ENCODE measurements at places on chromosomes 12 and 14.
A peak's percentile ranks its signal among the peaks of the same experiment; 100 is the strongest.

DNA sequence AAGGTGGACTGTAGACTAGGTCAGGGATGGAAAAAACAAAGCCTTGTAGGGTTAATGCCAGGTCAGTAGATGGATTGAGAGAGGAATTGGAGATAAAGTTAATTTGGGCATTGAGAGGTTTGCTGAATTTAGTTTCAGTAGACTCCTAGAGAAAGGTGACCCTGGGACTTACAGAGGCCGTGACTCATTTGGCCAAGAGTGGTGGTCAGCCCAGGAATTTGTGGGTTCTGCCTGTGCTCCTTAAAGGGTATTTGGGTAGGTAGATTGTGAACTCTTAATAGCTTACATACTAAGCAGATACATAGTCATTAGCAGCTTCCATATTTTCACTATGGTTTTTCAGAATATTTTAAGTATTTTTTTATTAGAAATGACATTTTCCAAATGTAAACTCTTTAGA, 21.8 kb downstream of the PLEKHA5 start:
- DNase-seq = no peak

GRCh38 chr12:5071496-5071895, 27.8 kb downstream of the KCNA5 start:
- no peak for DNase-seq

GRCh38 chr14:49553892-49554291, 32.3 kb downstream of the RPS29 start:
- no peak for DNase-seq

DNA sequence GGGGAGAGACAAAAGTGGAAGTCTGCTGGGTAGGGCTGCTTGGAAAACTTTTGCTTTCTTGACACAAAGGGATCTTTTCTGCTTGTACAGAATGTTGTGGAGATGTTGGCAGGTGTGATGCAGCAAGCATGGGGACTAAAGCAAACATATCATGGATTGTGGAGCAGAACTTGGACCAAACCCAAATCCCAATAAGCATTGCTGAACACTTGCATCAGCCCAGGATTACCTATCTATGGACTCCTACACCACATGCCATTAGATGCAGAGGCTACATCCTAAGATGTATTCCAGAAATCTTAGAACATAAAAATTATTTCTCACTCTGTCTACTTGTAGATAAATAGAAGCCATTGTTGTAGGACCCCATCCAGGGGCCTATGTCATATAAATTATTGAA, 44.7 kb upstream of the RERG start:
- DNase-seq = no peak

DNA sequence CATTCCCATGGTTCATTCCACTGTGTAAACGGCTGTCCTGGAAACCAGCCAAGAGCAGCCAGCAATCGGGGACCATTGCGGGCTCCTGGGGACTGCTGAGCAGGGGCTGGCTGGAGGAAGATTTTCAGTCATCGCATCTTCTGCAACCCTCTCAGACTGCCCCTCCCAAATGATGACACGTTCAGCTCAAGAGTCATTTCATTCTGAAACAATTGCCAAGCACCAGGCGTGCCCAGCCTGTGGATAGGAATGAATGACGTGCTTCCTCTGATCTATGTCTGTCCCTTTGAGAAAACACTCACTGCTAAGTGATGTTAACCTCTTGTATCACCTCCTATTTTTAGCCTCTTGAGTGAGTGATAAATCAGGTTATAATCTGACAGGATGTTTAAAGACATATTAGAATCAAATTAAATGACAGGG, 62.0 kb downstream of the NDUFA12 start:
- DNase-seq = peak; percentile 68

DNA sequence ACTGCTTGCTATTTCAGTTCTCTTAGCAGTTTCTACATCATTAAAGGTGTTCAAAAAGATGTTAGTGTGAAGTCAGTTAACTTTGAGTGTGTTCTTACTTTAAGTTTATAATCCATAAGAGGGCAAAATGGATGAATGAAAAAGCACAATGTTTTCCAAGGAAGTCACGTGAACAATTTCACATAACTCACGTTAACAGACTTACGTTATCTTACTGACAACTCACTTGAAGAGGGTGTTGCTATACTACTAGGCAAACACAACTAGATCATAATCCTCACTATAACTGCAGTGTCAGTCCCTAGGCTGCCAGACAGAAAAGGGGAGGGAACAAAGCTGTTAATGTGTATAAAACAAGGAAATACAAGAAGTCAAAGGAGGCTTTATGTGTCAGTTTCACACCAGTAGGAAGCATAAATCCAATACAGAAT, 6.4 kb downstream of the SLC2A13 start:
- DNase-seq = no peak

- DNase-seq = no peak
Observed at GRCh38 chr12:67413577-67413976, 144.4 kb downstream of the CAND1 start.

DNA sequence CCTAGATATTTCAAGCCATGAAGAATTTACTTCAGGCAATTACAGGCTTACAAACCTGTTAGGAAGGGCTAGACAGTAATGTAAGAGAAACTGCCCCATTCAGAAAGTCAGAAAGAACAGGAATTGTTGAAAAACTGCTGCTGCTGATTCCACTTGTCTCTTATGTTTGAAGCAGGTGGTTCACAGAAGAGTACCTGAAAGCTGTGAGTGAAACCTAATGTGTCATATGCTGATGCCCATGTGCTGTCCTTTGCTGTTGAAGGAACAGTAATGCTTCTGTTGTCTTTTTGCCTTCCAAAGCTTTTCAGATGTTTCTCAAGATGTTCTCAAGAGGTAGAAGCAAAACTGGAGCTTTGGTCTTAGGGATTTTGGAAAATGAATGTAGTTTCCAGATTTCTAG, 39.0 kb downstream of the MNAT1 start:
- no peak for DNase-seq

DNA sequence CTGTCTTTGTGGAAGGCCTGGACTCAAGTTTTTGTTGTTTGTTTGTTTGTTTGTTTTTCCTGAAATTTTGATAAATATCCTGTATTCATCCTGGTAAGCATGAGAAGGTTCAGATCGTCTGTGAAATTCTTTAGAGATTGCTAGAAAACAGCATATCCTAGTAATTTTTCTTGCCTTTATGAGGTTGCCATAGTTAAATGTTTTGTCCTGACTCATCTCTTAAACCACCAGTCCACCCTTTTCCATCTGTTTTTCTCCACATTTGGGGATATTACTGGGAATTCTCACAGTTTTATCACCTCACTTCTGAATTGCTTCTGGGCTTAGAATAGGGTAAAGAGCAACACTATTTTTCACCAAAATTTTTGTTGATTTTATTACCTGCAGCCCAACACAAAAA, 248.3 kb downstream of the FBXL14 start:
- no peak for DNase-seq

GRCh38 chr14:56196274-56196673, 78.1 kb downstream of the PELI2 start:
- DNase-seq = no peak

- DNase-seq = no peak
Observed at GRCh38 chr12:30896461-30896860, 30.1 kb upstream of the TSPAN11 start.

- no peak for DNase-seq
Observed at GRCh38 chr12:53586745-53587144, 39.4 kb downstream of the ATF7 start.

DNA sequence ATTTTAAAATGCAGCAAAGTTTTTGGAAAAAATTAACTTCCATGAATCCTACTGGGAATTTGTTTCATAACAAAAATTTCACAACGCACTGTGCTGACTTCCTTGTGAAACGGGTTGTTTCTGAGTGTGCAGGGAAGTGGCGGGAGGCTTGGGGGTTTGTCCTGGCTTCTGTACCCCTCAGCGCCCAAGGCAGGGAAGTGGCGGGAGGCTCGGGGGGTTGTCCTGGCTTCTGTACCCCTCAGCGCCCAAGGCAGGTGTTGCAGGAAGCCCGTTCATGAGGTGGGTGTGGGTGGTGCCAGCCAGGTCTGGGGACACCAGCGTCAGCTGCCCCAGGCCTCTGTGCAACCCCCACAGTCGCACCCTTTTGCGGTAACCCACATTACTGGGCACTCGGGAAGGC, 25.1 kb downstream of the ADGRD1 start:
- no peak for DNase-seq

DNA sequence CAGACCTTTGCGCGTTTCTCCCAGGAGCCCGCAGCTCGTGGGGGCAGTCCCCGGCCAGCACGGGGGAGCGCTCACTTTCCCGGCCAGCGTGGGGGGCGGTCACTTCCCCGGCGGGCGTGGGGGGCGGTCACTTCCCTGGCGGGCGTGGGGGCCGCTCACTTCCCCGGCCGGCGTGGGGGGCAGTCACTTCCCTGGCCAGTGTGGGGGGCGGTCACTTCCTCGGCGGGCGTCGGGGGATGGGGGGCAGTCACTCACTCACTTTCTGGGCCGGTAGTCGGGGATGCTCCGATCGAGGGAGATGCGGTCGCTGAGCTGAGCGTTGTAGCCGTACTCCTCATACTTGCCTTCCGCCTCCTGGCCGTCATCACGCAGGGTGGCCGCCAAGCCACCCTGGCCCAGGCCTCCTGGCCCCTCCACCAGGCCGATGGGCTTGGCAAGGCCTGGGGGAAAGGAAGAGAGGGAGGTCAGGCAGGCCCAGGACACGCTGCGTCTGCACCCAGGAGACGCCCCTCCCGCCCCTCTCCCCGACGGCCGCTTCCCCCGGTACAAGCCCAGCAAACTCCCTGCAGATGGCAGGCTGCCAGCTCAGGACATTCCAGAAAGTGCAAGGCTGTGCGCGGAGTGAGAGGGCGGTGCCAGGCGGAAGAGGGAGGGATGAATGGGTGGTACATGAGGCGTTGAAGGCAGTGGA, 43.3 kb downstream of the GALNT9 start:
- DNase-seq = peak; percentile 6

DNA sequence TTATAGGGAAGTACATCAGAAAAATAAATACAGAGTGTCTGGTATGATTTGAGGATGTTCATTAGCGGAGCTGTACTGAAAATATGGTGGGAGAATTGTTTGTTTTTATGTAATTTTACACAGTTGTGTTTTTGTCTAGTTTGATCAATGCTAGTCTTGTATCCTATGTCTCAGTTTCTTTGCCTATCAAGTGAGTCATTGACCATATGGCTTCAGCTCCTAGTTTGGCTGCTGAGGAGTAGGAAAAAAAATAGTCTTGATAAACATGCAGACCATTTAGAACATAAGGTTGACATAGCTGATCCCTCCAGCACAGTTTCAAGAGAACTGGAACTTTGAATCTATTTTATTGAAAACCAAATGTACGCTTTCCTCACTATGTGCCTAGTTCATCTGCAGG, 1292.1 kb upstream of the FLRT2 start:
- DNase-seq = no peak

DNA sequence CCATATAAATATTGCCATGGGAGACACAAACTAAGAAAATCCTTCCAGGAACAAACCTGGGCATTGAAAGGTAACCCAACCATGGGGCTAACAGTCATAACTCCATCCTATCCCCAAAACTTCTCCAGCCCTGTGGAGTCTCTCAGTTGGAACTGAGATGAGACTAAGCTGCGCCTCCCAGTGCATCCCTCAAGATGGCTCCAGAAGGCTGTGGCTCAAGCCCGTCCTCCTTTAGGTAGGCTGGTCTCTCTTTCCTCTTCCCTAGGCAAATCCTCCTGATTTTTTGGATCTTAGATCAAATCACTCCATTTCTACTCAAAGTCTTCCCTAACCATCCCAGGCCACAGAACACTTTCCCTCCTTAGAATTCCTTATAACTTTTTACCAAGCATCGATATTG, 364.3 kb upstream of the CCDC196 start:
- no peak for DNase-seq

DNA sequence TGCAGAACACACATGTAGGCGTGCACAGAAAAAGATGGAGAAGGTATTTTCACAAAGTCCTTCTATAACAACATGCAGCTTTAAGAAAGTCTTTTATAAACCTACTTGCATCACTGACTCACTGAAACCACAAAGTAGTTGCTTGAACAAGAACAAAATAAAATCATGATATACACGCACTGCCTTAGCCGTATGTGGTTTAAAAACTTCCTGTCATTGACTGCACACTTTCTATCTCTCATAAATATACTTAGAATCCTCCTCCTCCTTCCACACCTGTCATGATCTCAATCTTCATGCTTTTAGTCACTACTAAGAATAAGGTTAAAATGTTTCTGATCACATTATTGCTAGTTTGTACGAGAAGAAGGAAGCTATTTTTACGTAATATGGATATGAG, 31.8 kb upstream of the RAD51AP1 start:
- DNase-seq = peak; percentile 19

GRCh38 chr14:84128050-84128449, 1401.9 kb upstream of the FLRT2 start:
- no peak for DNase-seq

- no peak for DNase-seq
Observed at GRCh38 chr14:103085106-103086091, 1.4 kb downstream of the LBHD2 start.

- DNase-seq = no peak
Observed at GRCh38 chr12:58387199-58387598, 445.8 kb downstream of the ATP23 start.

Measured in CD4-positive, alpha-beta T cell (primary cell).